Sigmoid colon (tissue), 7 donors: ENCODE measurements at places on chromosomes 11 and 22. TPM values are rescaled to one million over a fixed set of nuclear protein-coding genes. Genes with fewer than 3 reads are reported as not detected.

Gene UBQLN3
- total RNA-seq = 1.2 TPM

Gene SGSM1
- 3.5 TPM for total RNA-seq

Gene MTFP1
- total RNA-seq = 5.3 TPM

Gene GTSE1
- not detected for total RNA-seq

Gene HEPN1
- not detected for total RNA-seq

Gene MAPK8IP2
- 2.9 TPM for total RNA-seq

Gene CD3D
- 1.4 TPM for total RNA-seq

Gene ADAMTS15
- 2.4 TPM for total RNA-seq

Gene SCGB1D2
- total RNA-seq = not detected

Gene SPDYC
- total RNA-seq = not detected

Gene OR8G5
- total RNA-seq = not detected

Gene SELENOH
- 130 TPM for total RNA-seq

Gene ENTHD1
- not detected for total RNA-seq

DNA sequence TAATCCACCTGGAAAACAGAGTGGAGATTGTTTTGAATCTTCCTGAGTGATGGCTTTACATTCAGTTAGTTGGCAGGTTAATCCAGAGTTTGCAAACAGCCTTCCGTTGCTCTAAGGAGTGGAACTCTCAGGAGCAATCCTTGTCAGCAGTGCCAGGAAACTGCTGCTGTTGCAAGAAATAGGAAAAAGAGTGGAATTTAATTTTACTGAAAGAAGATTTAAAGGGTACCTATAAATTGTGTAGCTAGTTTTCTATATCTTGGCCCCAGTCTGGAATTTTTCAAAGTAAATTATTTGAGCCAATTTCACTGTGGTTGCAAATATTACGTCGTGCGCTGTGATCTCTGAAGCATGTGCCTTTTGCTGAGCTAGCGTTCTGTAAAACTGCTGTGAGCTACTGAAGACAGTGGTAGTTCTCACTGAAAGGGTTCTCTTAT is 55.5 kb upstream of the SLC5A12 start:
- H3K4me1 ChIP-seq = peaks cover 18% of the 10 kb centered on the region
- H3K36me3 ChIP-seq = no peaks in the 10 kb centered on the region
- no peaks in the 10 kb centered on the region for H3K27me3 ChIP-seq
- H3K4me3 ChIP-seq = no peak overlapping the region

DNA sequence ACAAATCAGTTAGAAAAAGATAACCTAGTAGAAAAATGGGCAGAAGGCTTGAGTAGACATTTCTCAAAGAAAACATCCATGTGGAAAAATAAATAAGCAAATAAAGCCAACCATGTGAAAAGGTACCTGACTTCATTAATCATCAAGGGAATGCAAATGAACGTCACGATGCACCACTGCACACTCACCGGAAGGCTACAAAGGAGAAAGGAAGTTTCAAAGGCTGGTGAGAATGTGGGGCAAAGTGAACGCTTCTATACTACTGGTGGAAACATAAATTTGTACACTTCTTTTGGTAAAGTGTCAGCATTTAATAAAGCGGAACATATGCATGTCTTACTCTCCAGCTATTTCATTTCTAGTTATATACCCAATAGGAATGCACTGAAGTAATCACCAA is 166.8 kb downstream of the CSNK2A3 start:
- H3K4me3 ChIP-seq = no peak overlapping the region
- no peaks in the 10 kb centered on the region for H3K27me3 ChIP-seq
- no peak overlapping the region for H3K27ac ChIP-seq

DNA sequence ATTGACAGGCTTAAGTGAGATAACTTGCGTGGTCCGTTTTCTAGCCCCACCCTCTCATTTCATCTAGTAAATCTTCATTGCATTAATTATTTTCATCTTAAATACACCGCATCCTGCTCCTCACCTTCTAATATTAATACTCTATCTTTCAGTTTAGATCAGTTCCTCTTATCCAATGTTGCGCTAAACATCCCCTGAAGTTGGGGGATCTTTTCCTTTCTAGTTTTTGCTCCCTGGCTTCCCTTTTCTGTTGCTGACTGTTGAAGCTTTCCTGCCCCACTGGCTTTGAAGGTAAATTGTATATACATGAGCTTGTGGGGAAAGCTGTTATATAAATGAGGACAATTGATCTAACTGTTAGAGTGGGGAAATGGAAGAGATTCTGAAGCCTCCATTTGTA is 7.2 kb downstream of the CAT start:
- H3K36me3 ChIP-seq = peaks cover 18% of the 10 kb centered on the region
- no peak overlapping the region for H3K4me3 ChIP-seq
- H3K27ac ChIP-seq = no peak overlapping the region
- H3K4me1 ChIP-seq = no peaks in the 10 kb centered on the region

- no peaks in the 10 kb centered on the region for H3K27me3 ChIP-seq
- H3K4me1 ChIP-seq = no peaks in the 10 kb centered on the region
- DNase-seq = no peak
- H3K27ac ChIP-seq = no peak overlapping the region
- no peak overlapping the region for H3K4me3 ChIP-seq
Observed at GRCh38 chr11:60392361-60392760, 3.9 kb upstream of the MS4A14 start.

DNA sequence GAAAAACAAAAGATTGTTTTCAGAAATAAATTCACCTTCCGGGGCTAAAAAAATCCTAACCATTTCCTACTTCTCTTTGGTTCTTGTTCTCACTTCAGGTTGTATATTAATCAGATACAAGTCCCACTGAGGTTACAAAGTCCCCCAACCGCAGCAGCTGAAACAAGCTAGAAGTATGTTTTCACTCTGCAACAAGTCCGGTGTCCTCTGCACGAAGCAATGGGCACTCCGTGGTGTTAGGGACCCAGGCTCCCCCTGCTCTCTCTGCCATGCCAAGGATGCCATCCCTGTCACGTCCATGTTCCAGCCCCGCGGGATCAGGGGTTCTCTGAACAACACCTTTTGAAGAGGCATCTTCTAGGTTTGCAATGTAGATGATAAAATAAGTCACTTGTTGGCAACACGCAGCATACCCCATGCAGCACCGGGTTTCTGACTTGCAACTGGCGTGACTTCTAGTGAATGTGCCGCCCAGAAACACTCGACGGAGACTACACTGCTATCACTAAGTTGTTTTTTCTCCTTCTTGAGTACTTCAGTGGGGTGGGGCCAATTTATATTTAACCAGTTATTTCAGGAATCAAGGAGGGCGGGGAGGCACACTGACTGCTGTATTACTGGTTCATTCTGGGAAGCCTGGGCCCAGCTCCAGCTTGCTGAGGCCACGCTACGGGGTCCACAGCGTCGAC is 25.4 kb upstream of the GSTP1 start:
- DNase-seq = no peak
- no peak overlapping the region for H3K27ac ChIP-seq
- peaks cover 6% of the 10 kb centered on the region for H3K27me3 ChIP-seq
- no peak overlapping the region for H3K4me3 ChIP-seq
- no peaks in the 10 kb centered on the region for H3K36me3 ChIP-seq
- H3K4me1 ChIP-seq = peaks cover under 1% of the 10 kb centered on the region

GRCh38 chr11:117390743-117391142 is 63.1 kb downstream of the CEP164 start:
- H3K27me3 ChIP-seq = no peaks in the 10 kb centered on the region
- peaks cover 95% of the 10 kb centered on the region for H3K36me3 ChIP-seq
- no peak overlapping the region for H3K4me3 ChIP-seq
- H3K27ac ChIP-seq = no peak overlapping the region

GRCh38 chr11:120558744-120559431 is 47.3 kb downstream of the GRIK4 start:
- H3K4me3 ChIP-seq = no peak overlapping the region
- no peak for DNase-seq
- H3K4me1 ChIP-seq = peaks cover under 1% of the 10 kb centered on the region

DNA sequence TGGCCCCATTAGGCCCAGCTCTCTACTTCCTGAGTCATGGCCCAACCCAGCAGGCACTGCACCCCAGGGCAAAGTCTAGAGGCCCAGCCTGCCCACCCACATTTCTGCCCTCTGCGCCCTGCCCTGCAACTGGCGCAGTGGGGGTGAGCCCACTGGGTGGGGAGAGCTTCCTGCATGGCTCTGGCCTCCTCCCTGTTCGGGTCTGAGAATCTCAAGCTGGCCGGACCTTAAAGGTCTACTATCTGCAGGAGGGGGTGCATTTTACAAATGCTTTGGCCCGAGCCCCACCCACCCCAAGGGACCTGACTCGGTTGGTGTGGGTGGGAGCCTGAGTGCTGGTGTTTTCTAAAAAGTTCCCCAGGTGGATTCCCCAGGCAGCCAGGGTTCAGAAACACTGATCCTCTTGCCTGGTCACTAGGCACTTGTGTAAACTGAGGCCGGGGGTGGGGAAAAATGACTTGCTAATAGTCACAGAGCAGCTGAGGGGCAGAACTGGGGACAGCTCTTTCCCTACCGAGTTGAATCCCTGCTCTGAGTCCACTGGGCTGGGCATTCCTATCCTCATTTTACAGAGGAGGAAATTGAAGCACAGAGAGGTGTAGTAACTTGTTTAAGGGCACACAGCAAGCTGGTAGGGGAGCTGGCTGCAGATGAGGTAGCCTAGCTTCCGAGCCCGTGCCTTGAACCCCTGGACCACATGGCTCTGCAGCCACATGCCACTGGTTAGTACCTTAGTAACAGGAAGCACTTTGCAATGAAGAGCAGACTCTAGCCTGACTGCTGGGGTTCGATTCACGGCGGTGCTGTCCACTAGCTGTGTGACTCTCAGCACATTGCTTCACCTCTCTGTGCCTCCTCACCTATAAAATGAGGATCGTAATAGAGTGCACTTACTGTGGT is 36.3 kb downstream of the CD82 start:
- H3K27me3 ChIP-seq = no peaks in the 10 kb centered on the region
- DNase-seq = no peak
- peaks cover 51% of the 10 kb centered on the region for H3K4me1 ChIP-seq
- no peaks in the 10 kb centered on the region for H3K36me3 ChIP-seq

GRCh38 chr11:12556788-12557384 is 117.3 kb upstream of the TEAD1 start:
- peak overlapping the region; percentile 76 for H3K27ac ChIP-seq
- peak; percentile 89 for DNase-seq
- no peaks in the 10 kb centered on the region for H3K36me3 ChIP-seq
- H3K27me3 ChIP-seq = no peaks in the 10 kb centered on the region

GRCh38 chr22:39732625-39733024 is 160.9 kb downstream of the ENTHD1 start:
- DNase-seq = no peak
- no peak overlapping the region for H3K27ac ChIP-seq
- no peaks in the 10 kb centered on the region for H3K36me3 ChIP-seq
- no peak overlapping the region for H3K4me3 ChIP-seq
- no peaks in the 10 kb centered on the region for H3K4me1 ChIP-seq

DNA sequence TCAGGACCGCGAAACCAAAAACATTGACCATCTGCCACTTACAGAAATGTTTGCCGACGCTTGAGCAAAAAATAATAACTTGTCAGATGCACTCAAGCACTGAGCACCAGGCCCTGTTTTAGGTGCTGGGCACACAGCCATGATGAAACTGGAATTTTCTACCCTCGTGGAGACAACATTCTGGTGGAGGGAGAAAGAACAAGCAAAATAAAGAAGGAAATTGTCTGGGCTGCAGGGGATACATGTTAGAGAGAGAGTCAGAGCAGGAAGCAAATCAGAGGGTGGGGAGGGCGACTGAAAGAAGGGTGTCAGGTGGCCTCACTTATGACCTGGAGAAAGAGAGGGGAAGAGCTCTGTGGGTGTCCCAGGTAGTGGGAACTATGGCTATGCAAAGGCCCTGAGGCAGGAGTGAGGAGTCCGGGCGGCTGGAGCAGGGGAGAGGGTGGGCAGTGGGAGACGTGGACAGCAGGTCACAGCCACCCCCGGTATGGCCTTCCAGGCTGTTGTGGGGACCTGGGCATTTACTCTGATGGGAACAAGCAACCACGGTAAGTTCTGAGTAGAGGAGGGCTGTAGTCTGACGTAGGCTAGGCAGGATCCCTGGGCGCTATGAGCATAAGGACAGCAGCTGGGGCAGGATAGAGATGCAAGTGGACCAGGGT is 78.8 kb downstream of the MYEOV start:
- H3K27ac ChIP-seq = no peak overlapping the region
- H3K36me3 ChIP-seq = no peaks in the 10 kb centered on the region
- no peaks in the 10 kb centered on the region for H3K27me3 ChIP-seq
- DNase-seq = no peak

DNA sequence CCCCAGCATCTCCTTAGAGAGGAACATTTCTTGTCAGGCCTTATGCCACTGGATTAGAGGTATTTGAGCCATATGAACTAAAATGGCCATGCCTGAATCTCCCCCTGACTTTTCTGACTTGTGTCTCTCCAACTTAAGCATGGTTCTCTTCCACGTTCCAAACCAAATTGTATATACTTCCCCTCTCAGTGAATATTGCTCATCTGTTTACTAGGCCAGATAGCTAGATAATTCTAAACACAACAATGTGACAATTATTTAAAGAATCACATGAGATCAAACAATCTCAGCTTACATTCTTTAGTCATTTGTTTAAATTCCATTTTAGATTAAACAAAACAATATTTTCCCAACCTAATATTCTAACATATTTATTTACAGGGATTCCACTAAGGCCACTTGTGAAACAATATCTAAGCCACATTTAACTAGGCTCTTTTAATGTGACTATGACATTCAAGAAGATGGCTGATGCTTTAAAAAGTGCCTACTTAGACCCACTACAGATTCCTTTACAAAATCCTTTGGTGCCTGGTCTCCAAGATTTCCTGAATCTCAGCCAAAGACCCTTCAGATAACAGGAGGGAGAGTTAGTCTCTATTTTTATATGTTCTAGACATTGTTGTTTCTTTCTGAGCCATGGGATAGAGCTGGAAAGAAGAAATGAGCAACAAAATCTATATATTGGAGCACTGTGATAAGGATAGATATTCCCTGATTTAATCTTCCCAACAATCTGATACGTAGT is 105.7 kb downstream of the CADM1 start:
- H3K36me3 ChIP-seq = no peaks in the 10 kb centered on the region
- H3K4me1 ChIP-seq = peaks cover 10% of the 10 kb centered on the region
- H3K27me3 ChIP-seq = no peaks in the 10 kb centered on the region
- no peak overlapping the region for H3K4me3 ChIP-seq

DNA sequence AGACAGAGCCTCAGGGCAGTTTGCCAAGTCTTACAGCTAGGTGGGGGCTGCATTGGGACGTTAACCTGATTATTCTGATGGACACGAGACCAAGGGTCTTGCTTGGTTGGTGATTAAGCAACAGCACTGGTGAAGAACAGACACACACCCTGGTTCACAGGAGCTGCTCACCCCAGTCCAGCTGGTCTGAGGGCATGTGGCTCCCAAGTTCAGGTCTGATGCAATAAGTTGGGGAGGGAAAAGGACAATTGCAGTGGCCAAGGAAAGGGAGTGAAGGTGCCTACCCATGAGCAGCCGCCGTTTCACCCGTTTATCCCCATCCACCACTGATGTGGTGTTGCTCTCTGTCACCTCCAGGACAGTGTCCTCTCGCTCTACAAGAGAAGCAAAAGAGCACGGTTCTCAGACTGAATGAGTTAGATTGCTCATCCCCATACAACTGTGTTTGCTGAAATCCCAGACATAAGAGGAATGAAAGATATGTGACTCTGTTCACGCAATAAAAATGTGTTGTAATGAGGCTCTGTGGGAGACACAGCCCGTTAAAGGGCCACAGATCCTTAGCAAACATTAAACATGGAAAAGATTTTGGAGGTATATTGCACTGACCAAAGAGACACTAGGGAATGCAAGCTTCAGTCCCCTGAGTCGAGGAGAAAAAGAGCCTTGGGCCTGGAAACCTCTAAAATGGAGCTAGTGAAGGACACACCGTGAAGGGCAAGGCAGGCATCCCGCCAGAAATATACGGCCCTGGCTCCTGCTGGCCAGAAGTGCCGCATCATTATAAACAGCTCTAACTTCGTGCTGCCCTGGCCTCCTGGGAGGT is 25.6 kb downstream of the SCUBE2 start:
- H3K4me3 ChIP-seq = no peak overlapping the region
- peak overlapping the region; percentile 15 for H3K27ac ChIP-seq
- no peaks in the 10 kb centered on the region for H3K27me3 ChIP-seq
- no peak for DNase-seq
- H3K4me1 ChIP-seq = no peaks in the 10 kb centered on the region
